Progenitor cell of endocrine pancreas (in vitro differentiated cells): ENCODE measurements at places on chromosomes 4 and X.

DNA sequence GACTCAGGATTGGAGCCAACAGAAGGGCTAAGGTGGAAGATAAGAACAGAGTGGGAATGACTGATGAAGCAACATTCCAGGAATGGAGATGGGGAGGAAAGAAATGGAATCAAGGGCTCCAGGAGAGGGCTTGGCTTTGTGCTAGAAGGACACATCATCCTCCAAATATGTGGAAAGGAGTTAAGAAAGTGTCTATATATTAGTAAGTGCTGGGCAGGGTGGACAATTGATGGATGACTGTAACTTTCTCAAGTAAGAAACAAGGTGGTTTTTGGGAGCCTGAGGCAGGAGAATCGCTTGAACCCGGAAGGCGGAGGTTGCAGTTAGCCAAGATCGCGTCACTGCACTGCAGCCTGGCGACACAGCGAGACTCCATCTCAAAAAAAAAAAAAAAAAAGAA is 71.6 kb upstream of the NFKB1 start:
- no peak for DNase-seq

GRCh38 chr4:180156684-180157083 is 2086.5 kb upstream of the TENM3 start:
- DNase-seq = no peak

- no peak for DNase-seq
Measured at GRCh38 chr4:21447301-21448054, 501.1 kb downstream of the KCNIP4 start.

- DNase-seq = no peak
Measured at GRCh38 chrX:360496-361150, 26.1 kb downstream of the PPP2R3B start.
